Stimulated activated effector memory CD8-positive, alpha-beta T cell treated with anti-CD3 and anti-CD28 coated beads, Interleukin-12 subunit alpha, Interleukin-12 subunit beta, amount 100 ng/mL, for 72 hours (primary cell): ENCODE measurements at places on chromosomes 6 and 20.

DNA sequence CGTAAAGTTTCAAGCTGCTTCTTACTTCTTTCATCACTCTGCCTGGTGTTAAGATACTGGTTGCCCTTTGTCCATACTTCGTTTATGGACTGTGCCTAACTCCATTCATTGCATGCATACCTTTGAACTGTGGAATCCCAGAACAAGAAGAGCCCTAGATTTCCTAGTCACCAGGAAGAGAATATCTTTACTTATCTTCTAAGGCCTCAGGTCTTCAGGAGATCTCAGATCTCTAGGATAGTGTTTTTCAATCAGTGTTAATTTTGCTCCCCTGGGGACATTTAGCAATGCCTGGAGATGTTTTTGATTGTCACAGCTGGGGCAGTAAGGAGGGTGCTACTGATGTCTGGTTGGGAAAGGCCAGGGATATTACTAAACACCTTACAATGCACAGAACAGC, 35.5 kb upstream of the GJA1 start:
- no peak for DNase-seq

DNA sequence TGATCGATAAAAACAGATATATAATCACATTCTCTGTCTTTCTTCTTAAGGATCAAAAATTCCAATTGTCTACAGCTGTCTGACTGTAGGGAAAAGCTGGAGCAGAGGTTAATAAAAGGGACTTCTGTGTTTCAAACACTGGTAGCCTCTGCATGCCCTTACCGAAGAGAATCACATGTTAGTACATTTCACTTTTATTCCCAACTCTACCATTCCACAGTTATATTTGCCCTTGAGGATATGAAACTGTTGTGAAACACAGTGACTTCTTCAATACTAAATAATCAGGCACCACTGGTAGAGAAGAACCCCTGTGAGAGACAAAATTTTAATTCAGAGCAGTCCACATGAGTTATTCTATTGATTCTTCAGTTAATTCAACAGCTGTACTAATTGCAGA, 1187.3 kb upstream of the CITED2 start:
- DNase-seq = no peak

DNA sequence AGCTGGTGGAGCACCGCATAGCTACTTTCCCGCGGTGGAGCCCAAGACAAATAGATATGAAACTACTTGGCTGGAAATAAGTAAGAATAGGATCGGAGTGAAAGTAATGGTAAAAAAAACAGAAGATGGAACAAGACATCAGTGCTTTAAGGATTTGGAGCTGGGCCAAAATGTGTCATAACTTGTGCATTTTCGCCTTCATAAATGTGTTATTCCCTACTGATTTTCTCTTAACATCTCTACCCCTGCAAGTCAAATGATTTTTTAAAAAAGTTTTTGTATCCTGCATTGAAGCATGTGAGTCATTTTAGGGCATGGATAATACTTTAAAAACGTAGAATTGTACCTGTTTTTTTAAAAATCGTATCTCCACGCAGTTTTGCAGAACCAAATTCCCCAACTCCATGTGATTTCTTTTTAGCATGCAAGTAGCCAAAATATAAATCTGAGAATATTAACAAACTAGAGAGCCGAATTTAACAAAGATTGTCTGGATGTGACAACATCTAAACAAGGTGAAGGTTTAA, 882 bp upstream of the FAM184A start:
- no peak for DNase-seq

GRCh38 chr20:36344517-36345132, 38.5 kb downstream of the DLGAP4 start:
- no peak for DNase-seq

GRCh38 chr6:1403851-1404712, 14.7 kb downstream of the FOXF2 start:
- DNase-seq = no peak

GRCh38 chr6:140230282-140230681, 855.8 kb upstream of the CITED2 start:
- no peak for DNase-seq

DNA sequence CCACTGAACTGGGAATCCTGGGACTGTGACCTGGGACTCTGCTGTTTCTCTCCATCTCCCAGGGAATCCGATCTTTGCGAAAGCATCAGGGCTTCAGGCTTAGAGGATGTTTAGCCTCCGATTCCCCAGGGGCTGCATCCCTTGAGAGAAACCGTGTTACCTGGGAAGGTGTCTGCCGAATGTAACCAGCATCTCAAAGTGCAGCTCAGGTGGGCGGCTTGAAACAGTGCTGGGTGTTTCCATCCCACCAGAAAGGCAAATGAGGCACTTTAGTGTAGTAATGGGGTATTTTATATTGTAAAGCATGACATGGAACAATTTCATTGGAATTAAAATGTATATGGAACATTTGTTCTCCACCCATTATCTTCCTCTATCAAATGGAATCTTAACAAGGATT, 15.2 kb downstream of the CDH4 start:
- DNase-seq = no peak

DNA sequence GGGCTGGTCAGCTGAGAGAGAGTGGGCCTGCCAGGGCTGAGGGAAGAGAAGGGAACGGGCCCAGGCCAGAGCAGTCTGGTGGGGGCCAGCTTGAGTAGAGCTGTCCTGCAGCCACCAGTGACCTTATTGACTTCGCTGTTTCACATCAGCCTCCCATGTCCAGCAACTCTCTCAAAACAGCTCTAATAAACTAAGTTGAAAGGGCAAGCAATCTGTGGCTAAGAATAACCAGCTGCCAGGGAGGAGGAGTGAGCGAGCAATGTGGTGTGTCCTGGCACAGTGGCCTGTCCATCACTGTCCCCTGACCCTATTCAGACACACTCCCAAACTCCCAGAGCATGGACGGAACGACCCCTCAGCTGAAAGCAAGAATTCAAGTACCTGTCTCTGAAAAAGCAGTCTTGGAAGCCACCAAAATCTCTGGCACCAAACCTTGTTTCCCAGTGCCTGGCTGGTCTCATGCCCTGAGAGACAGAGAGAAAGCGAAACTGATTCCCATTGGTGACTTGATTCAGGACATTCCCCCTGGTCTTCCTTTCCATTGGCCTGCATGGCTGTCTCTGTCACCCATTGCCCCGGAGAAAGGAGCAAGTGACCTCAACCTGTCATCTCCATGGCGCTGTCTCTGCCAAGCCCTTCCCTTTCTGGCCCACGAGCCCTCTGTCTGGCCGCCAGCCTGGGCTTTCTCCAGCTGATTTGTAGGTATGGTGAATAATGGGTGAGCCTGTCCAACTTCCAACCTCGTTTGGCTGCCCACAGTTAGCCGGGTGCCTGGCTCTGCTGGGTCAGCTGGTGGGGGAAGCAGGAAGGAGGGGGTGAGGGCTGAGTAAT, at the start of gene DDO:
DDO (minus strand) TSS at position 490 of the 831 bp plus-strand sequence. CDS start 2,113 bp downstream, outside the sequence.
- DNase-seq = no peak

DNA sequence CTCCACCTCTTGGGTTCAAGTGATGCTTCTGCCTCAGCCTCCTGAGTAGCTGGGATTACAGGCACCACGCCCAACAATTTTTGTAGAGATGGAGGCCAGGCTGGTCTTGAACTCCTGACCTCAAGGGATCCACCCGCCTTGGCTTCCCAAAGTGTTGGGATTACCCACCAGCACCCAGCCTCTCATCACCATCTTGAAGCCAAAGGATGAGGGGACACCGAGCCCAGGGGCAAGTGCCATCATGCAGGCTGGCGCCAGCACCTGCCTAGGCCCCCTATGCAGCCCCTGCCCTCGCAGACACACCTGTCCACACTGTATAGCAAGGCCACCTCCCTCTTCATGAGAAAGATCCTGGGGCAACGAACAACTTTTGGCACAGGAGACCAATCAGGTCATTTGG, 5.3 kb upstream of the RBM38 start:
- no peak for DNase-seq

- no peak for DNase-seq
These were observed 13.4 kb downstream of the HLA-DOB start for GRCh38 chr6:32803416-32803815.

GRCh38 chr6:151399679-151400078, 8.3 kb upstream of the ZBTB2 start:
- no peak for DNase-seq

DNA sequence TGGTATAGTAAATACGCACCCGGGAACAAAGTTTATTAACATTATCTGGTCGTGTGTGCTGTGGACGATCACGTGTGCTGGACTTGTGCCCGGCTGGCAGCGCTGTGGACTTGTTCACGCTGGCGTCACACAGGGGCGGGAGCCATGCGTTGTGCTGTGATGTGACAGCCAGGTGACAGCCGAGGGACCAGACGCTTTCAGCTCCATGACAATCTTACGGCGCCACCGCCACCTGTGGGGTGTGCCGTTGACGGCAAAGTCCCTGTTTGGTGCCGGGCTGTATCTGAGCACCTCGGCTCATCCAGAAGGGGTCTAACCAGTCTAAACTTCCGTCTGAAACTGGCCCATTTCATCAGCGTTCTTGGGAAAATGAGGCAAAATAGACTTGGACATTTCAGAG, 25.2 kb downstream of the DLL1 start:
- no peak for DNase-seq

- no peak for DNase-seq
These were observed 20.9 kb upstream of the MAP1LC3A start for GRCh38 chr20:34537651-34538050.

GRCh38 chr6:75874224-75874623, 125.2 kb downstream of the MYO6 start:
- DNase-seq = no peak

DNA sequence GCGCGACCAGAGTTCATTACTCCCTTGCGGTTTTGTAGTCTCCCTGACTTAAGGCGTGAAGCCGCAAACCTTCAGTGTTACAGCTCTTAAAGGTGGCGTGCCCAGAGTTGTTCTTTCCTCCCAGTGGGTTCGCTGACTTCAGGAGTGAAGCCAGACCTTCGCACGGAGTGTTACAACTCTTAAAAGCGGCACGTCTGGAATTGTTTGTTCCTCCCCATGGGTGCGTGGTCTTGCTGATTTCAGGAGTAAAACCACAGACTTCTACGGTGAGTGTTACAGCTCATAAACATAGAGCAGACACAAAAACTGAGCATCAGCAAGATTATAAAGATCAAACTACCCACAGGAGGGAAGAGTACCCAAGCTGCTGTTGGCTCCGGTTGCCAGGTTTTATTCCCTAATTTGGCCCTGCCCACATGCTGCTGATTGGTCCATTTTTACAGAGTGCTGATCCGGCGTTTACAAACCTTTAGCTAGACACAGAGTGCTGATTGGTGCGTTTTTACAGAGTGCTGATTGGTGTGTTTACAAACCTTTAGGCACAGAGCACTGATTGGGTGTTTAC, 10.4 kb downstream of the TMEM14C start:
- no peak for DNase-seq

DNA sequence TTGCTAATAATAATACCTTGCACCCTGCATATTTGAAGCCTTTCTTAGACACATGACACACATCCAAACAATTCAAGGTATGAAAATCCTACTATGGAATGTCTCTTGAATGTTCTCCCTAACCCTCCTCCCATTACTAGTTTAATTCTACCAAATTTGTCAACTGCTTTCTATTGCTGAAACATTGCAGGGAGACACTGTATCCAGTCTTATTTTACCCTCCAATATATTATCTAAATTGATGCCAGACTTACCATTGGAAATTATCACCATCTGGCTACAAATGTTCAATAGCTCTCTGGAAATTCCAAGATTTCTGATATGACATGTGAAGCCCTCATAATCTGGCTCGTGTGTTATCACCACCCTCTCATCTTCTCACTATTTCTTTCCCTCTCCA, 1027.3 kb upstream of the CITED2 start:
- DNase-seq = no peak

GRCh38 chr6:154542747-154543146, 32.3 kb upstream of the CNKSR3 start:
- DNase-seq = no peak

DNA sequence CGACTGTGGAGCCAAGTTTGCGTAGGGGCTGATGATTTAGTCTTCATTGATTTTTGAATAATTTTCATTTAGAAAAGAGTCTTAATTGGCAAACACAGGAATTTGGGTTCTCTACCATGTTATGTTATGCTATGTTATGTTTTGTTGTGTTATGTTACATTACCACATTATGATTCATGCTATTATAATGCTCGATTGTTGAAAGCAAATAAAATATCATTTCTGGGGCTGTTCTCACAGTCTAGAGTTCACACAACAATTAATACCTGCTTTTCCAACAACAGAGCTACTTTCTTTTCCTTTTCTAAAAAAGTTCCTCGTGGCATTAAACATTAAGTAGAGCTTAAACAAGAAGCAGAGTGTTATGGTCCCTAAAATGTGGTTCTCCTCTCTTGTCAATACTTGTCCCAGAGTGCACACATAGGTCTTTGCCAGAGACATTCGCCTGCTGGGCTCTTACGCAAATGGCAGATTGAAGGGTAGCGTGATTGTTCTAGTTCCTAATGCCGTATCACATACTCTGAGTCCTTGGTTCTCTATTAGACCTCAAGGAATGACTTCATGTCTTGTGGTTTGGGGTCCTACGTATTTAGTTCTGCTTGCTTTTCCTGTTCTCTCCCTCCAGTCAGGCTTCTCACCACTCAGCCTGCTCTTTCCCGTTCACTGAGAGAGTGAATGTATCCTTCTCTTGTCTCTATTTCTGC, 370.3 kb downstream of the CD109 start:
- no peak for DNase-seq

DNA sequence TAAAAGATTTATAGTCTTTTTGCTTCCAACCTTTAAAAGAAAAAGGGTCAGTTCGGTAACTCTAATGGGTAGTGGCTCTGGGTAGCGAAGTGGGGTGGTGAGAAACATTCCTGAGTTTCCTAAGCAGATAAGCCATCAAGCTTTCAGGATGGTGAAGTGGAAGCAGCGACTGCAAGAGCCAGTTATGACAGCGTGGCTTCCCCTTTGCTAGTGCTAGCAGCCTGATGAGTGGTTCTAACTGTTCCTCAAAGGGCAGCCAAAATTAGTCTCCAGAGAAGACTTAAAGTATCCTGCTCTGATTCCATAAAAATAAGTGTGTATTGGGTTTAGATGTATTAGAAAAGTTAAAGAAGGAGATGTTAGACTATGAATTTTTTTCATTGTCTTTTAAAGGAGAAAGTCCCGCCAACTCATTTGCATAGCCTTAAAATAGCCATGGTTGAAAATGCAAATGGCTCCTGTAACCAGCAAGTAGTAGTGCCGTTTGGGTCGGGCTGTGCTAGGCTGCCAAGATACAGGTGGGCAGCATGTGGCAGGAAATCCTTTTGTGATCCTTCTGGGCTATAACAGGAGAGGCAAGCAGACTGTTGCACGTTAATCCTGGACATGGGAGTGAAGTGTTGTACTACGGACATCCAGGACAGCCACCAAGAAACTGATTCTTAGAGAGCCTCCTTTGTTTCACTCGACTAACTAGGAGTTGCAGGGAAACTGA, 18.0 kb downstream of the ELOVL2 start:
- DNase-seq = no peak

- no peak for DNase-seq
These were observed 8.4 kb downstream of the FAM120B start for GRCh38 chr6:170314983-170315382.

GRCh38 chr6:154909821-154910220, 85.3 kb upstream of the TIAM2 start:
- DNase-seq = no peak

- DNase-seq = no peak
These were observed 139.3 kb downstream of the SLC23A2 start for GRCh38 chr20:4861961-4862360.

- DNase-seq = no peak
These were observed 190.7 kb upstream of the FBXL4 start for GRCh38 chr6:99138445-99138844.
